ENCODE measurements at places on chromosomes 7 and 10.

GRCh38 chr10:3612183-3613001 lies 172.6 kb downstream of the KLF6 start:
- no peak for DNase-seq

DNA sequence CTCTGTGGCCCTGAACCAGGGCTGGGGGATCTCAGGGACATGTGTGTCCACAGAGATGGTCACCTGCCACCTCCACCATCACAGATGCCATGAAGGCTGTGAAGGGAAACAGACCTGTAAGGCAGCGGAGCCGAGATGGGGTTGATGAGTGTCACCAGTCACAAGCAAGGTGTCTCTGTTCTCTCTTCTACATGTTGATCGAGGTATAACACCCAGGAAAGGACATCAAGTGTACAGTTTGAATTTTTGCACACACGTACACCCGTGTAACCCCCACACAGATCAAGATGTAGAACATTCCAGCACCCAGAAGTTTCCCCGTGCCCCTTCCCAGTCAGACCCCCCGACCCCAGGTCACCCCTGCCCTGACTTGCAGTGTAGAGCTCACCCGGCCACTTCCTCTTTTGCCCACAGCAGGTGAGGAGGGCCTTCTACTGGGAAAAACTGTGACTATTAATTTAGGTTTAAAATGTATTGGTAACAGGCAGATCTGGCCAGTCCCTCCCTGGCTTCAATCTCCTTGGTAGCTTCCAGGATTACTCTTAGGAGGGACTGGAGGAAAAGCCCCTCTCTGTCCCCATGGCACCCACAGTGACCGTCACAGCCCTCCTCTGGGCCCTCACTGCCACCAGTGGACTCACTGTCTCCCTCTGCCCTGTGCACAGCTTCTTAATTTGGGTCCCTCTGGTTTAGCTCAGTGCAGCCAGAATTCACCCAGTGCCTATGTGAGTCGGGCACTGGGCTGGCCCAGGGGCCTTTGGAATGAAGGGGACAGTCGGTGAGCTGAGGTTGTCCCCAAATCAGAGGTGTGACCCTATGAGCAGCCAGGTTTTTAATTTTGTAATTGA lies 108.2 kb downstream of the LHPP start:
- peak; percentile 32 for DNase-seq

- no peak for DNase-seq
Observed at GRCh38 chr10:70212879-70213278, 20.4 kb downstream of the PPA1 start.

- DNase-seq = no peak
Observed at GRCh38 chr7:94174956-94175355, 170.8 kb upstream of the BET1 start.

DNA sequence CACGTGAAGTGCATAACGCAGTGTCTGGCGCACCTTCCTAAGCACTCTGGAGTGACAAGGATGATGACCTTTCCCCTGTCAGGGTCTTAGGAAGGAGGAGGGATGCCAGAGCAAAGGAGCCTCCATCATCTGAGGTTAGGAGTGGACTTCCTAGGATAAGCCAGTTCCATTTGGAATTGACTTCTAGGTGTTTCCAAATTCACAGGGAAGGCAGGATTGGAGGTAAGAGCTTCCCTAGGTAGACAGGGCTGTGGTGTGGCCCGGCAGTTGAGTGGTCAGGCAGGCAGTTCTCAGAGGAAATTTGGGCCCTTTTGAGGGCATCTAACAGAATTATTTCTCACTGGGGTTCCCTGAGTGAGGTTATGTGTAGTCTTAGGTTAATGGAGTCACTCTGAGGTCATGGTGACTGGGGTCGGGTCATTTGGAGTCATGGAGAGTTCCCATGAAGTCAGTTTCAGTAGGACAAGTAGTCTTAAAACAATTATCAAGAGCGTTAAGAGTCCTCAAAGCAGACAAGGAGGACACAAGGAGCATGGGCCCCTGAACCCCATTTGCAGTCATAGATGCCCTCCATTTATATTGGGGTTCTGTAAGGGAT lies 8.2 kb downstream of the PPIF start:
- DNase-seq = peak; percentile 22

Measured in KBM-7 (cell line).